Stimulated activated CD4-positive, alpha-beta T cell treated with anti-CD3 and anti-CD28 coated beads, Interleukin-15, amount 100 ng/mL, for 48 hours (primary cell): ENCODE measurements at places on chromosomes 5 and 9.

- DNase-seq: no peak
Measured at GRCh38 chr9:131227112-131227958, 49.0 kb downstream of the FAM78A start.

DNA sequence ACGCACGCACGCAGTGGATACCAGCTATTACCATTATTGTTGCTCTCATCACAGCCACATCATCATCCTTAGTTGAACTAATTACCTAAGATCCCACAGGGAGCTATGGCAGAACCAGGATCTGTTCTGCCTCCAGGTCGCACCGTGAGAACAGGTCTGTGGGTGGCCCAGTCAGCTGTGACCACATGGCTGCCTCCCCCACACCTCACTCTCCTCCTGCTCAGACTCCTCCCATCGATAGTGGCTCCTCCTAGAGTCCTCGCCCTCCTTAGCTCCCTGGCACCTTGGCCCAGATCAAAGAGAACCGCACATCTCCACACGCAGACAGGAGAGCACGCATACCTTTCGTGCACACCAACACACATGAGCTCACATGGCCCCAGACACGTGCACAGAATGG, 32.4 kb upstream of the RPL26L1 start:
- DNase-seq: no peak

DNA sequence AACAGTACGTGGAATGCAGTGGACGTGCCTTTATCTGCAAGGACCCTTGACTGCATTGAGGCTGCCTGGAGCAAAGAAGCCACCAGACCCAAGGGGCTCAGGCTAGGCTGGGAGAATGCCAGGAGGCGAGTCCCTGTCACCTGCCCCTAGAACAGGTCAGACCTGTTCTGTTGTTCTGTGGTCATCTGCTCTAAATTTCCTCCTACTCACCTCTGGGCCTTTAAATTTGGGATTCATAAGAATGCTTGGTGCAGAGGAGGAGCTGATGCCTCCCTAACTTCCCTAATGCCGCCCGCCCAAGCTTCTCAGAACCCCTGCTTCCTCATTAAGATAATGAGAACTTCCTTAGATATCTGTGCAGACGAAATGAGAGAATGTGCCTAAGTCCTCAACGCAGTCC, 32.0 kb downstream of the DAPK1 start:
- no peak for DNase-seq

- no peak for DNase-seq
Measured at GRCh38 chr5:112004867-112005622, 248.1 kb upstream of the NREP start.

DNA sequence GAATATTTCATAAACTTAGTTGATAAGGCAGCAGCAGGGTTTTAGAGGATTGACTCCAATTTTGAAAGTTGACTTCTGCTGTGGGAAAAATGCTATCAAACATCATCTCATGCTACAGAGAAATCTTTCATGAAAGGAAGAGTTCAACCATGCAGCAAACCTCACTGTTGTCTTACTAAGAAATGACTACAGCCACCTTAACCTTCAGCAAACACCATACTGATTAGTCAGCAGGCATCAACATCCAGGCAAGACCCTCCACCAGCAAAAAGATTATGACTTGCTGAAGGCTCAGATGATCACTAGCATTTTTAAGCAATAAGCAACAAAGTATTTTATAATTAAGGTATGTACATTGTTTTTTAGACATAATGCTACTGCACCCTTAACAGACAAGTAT, 7.6 kb downstream of the TMEM174 start:
- no peak for DNase-seq

- no peak for DNase-seq
Measured at GRCh38 chr9:113350107-113350661, 843 bp downstream of the BSPRY start.

GRCh38 chr5:474840-475661, 32.1 kb downstream of the EXOC3 start:
- no peak for DNase-seq

GRCh38 chr9:12961276-12961809, 186.5 kb downstream of the LURAP1L start:
- no peak for DNase-seq

DNA sequence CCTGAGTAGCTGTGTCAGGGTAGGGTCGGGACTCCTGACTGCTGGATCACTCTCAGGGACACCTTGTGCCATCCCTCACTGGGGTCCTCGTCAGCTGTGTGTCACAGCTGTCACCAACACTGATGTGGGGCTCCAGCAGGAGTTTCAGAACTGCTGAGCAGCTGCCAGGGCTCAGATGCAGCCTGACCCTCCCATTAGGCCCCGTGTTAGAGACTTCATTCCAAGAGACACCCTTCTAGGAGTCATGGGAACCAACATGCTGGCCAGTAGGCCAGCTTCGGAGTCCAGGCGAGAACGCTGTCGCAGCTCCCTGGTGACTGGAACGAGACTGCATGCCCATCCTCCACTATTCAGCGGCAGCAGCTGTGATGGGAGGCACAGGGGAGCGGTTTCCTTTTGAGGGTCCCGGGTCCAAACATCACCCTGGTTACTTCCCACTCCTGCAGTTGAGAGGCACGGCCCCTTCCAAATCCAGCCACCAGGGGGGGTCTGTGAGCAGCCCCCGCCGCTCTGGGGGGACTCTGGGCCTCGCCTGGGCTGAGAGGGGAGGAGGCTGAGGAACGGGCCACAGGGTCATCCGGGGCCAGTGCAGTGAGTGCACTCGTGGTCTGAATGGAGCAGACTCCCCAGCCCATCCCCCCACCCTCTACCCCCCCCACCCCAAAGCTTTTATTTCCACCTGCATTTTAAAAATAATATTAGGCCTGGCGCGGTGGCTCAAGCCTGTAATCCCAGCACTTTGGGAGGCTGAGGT, 12.6 kb upstream of the TCF7 start:
- DNase-seq: no peak

DNA sequence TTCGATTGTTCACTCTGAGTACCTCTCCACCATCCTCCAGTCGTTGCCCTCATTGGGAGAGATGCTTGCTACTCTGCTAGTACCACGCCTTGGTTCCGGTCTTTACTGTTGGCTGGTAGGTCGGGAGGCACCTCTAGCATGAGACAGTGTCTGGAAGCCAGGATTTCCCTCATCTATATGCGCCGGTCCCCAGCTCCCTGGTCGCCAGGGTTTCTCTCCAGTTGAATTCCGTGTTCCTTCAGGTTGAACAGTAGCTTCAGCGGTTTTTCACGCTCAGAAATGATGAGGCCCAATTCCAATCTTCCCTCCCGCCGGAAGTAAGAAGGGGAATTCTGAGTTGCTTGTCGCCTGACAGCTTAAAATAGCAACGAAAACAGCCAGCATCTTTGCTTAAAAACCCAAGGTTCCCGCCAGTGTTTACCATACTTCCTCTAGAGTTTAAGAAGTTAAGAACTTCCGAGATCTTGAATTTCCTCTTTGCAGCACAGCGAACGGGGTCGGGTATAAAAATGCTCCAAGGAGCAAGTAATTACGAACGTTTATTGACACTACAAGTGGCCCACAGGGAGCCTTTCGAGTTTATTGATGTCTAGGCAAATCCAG, 1.3 kb upstream of the ST8SIA4 start:
- DNase-seq: peak; percentile 45

- DNase-seq: no peak
Measured at GRCh38 chr9:123468541-123468940, 112.5 kb downstream of the CRB2 start.

GRCh38 chr5:107277485-107278125, 393.1 kb downstream of the EFNA5 start:
- no peak for DNase-seq

DNA sequence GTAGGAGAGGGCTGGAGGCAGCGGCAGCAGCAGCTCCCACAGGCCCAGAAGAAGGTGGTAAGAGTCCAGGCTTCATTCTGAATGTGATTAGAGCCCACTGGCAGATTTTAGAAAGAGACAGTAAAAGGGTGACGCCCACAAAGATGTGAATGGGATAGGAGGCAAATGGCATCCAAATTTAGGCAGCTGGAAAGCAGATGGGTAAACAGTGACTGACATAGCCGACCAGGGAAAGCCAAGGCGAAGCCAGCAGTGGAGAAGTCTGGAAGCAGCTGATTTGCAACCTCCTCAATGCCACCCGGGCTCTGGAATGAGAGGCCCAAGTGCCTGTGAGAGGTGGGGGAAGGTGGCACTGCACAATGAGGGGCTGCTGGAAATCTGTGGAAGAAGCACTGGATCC, 103.3 kb downstream of the C5orf15 start:
- DNase-seq: no peak

GRCh38 chr9:117718085-117718484, 13.9 kb downstream of the TLR4 start:
- DNase-seq: no peak

DNA sequence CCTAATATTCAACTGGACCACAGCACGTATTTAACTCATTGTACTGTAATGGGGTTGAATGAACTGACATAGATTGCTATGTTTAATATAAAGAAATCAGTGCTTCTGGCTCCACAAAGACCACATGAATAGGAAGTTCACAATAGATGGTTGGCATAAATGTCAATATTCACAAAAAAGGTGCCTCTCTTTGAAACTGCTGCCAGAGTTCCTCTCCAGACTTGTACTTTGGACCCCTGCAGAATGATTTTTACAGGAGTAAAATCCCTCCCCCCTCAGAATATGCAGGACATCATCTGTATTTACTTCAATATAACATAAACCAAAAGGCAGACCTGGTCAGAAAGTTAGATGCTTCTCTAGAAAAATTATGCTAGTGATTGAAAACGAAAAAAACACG, 508.5 kb upstream of the DAP start:
- DNase-seq: no peak

- DNase-seq: no peak
Measured at GRCh38 chr9:80994892-80995291, 694.5 kb downstream of the TLE1 start.

GRCh38 chr9:70488098-70488792, 73.8 kb upstream of the KLF9 start:
- DNase-seq: no peak

DNA sequence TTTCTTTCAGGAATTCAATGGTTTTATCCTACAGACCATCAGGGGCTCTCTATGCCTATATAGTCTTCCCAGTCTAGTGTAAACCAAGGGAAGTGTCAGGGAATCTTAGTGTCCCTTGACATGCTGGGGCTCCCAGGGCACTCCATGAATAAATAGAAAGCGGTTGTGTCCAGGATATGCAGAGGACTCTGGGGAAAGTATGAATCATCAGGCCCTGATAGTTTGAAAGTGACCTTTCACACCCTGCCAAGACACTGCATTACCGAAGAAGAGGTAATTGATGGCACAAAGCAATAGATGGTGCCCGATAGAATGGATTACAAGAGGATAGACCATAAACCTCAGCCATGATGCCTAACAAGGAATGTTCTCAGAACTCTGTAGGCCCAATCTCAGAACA, 163.3 kb upstream of the DAPK1 start:
- DNase-seq: no peak

DNA sequence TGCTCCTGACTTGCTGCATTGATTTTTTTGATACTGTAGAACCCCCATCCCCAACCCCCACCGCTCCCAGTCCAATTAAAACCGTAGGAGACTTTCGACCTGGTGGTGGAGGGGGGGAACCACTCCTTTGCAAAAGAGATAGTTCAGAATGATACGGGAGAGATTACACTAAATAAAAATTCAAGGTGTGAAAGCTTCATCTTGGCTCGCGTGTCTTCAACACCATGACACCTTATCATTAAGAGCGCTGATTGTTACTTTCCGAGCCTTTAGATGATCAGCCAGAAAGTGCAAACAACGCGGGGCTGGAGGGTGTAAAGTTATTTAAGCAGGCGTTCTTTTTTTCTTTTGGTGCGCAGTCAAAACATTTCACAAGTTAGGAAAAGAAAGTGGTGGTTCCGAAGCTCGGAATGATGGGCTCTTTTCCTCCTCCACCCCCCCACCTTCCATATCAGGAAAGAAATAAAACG, 1.3 kb upstream of the ZNF462 start:
- DNase-seq: no peak

GRCh38 chr5:68088302-68088701, 127.3 kb upstream of the PIK3R1 start:
- DNase-seq: no peak

DNA sequence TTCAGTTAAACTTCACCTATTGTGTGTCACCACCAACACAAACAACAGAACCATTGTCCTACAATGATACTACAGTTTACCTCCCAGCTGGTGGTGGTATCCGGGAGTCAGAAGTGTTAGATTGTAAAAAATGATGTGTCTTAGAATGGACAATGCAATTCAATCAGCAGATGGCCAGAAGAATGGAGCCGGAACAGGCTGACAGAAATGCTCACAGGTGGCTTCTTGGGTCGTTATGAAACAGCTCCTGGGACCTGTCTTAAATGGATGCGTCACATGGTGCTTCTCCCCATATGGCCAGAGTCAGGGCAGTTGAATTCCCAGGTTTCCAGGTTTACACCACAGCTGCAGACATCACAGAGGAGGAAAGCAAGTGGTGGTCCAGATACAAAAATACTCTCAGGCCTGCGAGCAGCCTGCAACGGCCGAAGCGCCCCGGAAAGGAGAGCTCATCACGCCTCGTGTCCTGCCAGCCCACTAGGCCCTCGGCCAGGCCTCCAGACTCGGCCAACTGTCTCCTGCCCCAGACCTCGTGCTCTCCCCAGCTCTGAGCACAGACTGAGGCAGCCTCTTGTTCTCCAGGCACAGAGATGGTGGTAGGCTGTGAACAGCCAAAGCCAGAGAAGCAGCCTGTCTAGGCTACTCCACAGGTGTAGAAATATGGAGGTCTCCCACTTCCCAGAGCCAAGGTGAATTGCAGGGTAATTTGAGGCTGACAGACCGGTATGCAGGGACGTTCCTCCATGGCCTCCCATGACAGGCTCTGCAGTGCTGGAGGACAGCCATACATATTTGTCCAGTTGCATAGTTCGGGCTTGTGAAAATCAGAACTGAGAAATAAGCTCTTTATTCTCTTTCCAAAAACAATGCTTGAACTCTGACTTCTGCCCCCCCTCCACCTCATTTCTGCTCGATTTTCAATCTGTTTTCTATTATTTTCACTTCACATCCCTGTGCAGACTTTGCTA, 98.5 kb upstream of the SPATA31C2 start:
- DNase-seq: no peak

GRCh38 chr5:74382987-74383593, 257.4 kb downstream of the ENC1 start:
- DNase-seq: no peak

DNA sequence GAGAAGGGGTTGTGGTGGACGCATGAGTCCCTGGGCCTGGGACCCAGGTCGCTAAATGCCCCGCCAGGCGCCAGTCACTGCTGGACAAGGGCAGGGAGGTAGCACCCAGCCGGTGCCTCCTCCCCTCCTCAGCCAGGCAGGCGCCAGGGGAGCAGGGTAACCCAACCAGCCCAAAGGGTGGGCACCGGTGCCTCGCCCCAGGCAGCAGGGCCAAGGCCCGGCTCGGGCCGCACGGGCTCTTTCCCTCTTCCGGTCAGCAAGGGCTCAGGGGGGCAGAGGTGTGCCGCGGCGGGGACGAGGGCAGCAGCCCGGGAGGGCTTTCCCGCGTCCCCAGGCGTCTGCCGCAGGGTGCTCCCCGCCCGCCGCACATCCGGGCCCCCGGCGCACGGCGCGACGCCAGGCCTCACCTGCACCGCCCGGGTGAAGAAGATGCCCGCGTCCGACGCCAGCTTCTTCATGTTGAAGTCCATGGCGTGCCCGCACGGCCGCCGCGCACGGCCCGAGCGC, 393 bp downstream of the SH3GLB2 start:
- DNase-seq: no peak

GRCh38 chr9:128553728-128554127, 1.3 kb downstream of the SPTAN1 start:
- DNase-seq: no peak
